H9 (cell line): ENCODE measurements at places on chromosomes 7 and 10.

DNA sequence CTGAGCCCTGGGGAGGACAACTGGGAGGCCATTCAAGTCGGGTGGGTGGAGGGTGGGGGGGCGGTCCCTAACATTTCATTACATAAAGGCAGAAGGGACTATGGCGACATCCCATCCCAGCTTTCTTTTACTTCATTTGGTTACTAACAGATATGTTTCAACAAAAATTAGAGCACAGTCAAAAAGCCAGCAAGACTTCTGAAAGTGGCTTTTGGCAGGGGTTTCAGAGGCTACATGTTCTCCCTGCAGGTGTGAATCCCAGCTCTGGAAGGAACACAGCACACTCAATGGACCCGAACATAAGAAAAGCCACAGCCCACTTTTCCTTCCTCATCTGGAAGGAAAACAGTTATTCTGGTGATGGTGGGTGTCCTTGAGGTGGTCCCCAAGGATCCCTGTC, 7.1 kb downstream of the FAM171A1 start:
- no peak for DNase-seq

DNA sequence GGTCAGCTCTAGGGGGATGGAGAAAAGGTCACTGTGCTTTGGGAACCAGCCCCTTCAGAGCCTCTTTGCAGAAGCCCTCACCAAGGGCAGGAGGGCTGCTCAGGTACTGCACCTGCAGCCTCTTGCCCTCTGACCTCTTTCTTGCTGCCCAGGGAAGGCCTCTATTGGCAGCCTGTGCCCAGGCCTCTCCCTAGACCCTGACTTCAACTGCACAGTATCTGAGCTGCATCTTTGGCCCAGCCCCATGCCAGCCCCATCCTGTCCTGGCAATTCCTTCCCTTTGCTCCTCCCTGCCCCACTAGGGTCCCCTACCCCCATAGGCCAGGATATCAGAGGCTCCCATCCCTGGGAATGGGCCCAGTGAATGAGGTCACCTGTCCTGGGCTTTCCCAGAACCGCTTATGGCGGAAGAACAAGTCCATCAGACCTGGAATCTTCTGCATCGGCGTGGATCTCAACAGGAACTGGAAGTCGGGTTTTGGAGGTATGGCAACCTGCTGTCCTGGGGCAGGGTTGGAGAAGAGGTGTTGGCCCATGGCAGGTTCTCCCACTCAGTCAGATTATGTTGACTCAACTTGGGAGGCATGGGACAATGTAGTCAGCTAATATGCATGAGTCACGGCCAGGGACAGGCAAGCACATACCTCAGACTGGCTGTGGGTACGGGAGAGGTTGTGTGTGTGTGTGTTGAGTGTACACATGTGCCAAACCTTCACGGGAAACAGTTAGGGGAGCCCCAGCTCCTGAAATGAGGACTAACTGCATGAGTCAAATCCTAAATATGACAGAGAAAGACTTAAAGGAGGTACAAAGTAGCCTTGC, 17.1 kb upstream of the CPA1 start:
- DNase-seq = no peak

DNA sequence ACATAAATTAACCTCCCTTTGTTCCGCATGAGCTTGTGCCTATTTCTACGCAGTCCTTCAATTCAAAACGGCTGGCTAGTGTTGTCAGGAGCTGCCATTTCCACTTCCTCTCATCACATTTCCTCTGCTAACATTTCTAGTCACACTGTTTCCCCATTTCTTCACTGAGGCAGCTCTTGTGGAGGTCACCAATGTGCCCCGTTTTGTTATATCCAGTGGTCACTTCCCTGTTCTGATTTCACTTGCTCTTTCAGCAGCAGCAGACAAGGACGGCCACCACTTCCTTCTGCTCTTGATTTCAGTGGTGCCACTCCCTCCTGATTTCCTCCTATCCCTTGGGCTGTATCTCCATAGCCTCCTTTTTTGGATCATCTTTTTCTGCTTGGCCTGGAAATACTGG, 64.8 kb upstream of the SEC61G start:
- DNase-seq = no peak

GRCh38 chr10:46552526-46553237, 3.8 kb downstream of the GPRIN2 start:
- DNase-seq = no peak

DNA sequence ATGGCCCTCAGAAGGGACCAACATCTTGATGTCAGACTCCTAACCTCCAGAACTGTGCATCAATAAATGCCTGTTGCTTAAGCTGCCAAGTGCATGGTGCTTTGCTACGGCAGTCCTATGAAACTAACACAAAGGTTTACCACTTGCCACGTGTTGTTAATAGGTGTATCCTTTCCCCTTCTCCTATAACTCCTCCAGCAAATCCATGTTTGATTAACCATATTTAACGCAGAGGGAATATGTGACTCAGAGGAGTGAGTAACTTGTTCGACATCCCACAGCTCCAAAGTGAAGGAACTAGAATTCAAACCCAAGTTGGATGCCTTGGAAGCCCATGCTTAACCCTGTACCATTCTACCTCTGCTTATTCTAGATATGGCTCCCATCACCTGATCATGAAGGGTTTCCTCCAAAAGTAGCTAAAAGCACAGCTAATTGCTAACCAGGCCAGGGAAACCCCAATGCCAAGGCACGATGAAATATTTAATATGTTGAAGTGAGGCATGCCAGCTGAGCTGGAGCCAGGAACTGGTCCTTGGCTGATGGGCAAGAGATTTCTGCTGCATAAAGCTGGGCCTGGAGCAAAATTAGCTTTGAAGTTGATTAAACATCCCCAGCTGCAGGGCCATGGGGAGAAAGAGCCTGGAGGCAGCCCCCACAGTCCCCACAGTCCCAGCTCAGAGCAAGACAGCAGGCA, 131.9 kb downstream of the C10orf90 start:
- DNase-seq = no peak

DNA sequence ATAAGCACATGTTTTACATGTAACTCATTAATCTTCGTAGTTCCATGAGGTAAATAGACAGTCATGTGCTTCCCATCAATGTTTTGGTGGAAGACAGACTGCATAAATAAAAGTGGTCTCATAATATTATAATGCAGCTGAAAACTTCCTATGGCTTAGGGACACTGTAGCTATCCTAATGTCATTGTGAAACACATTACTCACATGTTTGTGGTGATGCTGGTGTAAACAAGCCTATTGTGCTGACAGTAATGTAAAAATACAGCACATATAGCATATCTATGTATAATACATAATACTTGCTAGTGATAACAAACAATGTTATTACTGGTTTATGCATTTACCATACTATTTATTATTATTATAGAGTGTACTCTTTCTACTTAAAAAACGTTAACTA, 37.2 kb upstream of the PLXDC2 start:
- no peak for DNase-seq

DNA sequence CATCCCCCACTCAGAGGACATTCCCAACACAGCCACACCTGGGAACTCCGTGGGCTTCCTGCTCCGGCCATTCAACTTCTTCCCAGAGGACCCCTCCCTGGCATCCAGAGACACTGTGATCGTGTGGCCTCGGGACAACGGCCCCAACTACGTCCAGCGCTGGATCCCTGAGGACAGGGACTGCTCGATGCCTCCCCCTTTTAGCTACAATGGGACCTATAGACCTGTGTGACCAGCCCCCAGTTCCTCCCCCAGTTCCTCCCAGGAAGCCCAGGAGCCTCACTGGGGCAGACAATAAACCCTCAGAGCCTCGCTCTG, 8.6 kb downstream of the AOC1 start:
- peak; percentile 17 for DNase-seq

- DNase-seq = no peak
Observed at GRCh38 chr7:137633133-137633532, 213.6 kb downstream of the DGKI start.

DNA sequence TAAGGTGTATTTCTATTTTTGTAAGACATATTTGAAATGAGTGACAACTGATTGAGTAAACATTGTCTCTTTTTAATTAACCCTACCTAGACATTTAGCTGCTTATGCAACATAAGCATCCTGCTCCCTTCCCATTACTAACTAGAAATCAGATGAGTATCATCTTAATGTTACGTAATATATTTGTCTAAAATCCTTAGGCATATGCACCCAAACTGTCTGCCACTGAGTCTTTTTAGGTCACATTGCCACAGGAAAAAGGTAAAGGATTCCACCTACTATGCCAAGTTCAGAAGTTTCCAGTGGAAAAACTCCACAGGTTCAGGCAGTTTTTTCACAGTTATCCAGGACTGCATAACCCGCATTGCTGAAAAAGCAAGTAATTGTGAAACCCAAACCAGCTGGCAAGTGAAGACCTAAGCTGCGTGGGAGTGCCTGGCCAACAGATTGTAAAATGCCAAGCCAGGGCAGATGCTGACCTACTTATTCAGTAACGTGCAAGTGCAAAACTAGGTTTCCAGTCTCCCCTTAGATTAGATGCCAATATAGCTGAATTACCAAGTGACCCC, 983.7 kb downstream of the GATA3 start:
- DNase-seq = no peak

DNA sequence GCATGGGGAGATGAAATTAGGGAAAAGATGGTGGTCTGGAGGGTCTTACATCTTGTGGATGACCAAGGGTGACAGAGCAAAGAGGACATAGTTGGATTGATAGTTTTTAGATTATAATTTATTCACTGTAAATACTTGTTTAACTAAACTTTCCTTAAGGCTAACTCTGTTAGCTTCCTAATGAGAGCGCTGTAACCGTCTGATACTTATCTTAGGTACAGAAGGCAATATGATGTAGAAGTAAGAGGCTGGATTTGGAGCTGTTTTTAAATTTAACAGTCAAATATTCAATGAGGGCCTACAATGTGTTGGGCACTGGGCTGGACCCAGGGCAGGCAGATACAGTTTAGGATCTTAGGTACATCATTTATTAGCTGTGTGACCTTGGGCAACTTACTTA, 36.0 kb downstream of the PRKAR2B start:
- DNase-seq = no peak

DNA sequence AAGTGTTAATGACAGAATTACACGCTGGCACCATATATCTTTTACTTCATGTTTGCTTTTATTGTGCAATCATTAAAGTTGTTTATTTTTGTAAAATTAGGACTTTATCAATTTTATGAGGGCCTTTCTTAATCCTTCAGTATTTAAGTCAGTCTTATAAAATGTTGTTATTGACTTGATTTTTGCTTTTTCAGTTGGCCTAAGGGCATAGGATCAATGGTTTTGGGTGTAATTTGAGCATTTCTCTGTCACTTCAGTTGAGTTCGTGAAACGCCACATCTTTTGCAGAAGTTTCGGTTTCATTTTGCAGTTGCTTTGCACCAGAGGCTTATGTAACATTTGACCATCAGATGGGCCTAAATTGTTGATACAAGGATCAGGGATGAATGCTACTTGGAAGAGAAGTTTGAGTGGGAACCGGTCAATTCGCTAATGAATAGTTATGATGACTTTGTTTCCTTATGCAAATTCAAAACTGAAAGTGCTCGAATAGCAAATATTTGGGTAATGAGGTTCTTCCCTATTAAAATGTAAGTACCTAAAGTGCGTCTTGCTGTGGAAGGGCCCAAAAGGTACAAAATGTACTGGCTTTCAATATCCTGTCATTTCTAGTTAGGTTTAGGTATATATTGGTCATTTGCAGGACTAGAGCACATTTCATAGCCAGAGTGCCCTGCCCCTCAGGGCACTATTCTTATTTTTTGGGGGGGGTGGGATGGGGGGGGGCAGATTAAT, 340.9 kb downstream of the LRMDA start:
- DNase-seq = no peak

GRCh38 chr10:95133997-95134396, 60.0 kb upstream of the ACSM6 start:
- DNase-seq = no peak

- no peak for DNase-seq
Observed at GRCh38 chr10:114356751-114357514, 47.4 kb downstream of the AFAP1L2 start.

DNA sequence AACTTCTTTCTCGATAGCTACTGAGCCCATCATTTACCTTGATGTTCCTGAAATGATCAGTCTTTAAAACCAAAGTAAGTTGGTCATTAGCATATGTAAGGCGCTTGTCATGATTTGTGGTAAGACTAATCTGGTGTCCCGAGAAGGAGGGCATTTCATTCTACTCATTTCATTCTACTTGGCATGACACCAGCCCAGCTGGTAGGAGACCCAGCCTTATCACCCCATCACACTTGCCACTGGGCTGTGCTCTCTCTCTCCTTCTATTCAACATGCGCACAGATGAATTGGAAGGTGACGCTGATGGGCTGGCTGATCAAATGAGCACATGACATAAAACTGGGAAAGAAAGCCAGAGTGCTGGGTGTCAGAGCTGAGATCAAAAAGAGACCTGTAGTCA, 65.7 kb downstream of the CRTAC1 start:
- no peak for DNase-seq

DNA sequence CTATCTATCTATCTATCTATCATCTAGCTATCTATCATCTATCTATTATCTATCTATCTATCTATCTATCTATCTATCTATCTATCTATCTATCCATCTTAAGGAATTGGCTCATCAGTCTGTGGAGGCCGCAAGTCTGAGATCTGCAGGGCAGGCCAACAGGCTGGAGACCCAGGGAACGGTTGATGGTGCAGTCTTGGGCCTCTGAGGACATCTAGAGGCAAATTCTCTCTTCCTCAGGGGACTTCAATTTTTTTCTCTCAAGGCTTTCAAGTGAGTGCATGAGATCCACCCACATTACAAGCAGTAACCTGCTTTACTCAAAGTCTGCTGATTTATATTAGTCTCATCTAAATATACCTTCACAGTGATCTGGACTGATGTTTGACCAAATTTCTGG, 197.0 kb downstream of the GLRX3 start:
- DNase-seq = no peak

GRCh38 chr7:151810441-151811232, 66.3 kb downstream of the PRKAG2 start:
- no peak for DNase-seq

DNA sequence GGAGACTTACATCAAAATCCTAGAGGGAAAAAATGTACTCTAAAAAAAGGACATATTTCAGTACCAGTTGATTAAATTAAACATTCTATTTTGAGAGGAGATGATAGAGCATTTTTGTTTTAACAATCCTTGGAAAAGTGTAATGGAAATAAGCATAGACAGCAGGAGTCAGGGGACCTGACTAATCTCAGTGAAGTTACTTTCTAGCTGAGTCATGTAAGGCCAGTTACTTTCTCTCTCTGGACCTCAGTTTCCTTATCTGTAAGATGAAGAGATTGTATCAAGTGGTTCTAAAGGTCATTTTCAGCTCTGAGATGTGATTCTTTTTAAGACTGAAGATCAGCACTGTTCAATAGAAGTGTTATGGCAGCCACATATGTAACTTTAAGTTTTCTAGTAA, 44.1 kb downstream of the VTI1A start:
- no peak for DNase-seq

- DNase-seq = no peak
Observed at GRCh38 chr10:59750155-59750945, 2.9 kb downstream of the MRLN start.

DNA sequence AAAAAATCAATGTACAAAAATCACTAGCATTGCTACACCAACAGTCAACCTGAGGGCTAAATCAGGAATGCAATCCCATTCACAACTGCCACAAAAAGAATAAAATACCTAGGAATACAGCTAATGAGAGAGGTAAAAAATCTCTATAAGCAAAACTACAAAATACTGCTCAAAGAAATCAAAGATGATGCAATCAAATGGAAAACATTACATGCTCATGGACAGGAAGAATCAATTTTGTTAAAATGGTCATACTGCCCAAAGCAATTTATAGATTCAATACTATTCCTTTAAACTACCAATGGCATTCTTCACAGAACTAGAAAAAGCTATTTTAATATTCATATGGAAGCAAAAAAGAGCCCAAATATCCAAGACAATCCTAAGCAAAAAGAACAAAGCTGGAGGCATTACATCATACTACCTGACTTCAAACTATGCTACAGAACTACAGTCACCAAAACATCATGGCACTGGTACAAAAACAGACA, 116.3 kb downstream of the HPSE2 start:
- no peak for DNase-seq
